ENCODE measurements at places on chromosomes 7 and 10.

GRCh38 chr7:91526404-91526803, 262.2 kb downstream of the FZD1 start:
- no peak for DNase-seq

DNA sequence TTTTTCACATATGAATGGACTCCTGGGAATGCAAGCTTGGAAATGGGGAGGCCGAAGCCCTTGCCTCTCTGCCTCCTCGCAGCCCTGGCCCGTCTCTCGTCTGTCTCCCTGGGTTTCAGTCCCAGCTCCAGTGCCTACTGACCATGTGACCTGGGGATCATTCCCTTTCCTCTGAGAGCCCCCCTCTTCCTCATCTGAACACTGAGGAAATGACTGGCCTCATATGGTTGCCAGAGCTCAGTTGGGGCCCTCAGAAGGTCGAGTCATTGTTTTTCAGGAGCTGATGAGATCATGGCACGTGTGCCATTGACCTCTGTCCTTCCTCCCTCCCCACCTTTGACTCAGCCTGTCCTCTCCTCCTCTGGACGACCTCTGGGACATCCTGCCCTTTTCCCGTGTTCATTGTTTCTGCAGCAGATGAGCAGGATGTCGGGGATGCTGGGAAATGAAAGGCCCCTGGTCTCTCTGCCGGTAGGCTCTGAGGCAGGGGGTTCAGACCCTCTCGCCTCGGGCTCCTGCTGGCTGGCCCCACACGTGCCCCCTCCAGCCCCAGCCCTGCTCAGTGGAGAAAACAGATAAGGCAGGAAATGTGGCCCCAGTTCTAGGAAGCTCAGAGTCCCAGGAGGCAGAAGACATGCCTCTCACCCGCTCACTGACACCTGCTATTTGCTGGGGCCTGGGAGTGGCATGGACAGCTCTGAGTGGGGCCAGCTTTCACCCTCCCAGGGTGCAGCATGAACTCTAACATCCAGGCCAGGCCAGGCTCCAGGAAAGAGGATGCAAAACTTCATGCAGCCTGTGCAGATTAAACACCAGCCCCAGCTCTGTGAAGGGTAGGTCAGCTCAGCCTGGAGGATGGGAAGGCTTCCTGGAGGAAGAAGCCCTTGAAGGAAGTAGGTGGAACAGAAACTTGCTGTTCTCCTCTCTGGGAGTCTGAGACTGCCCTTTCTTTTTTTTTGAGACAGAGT, 8.3 kb upstream of the PPP1R35 start:
- peak; percentile 63 for DNase-seq

GRCh38 chr10:5512881-5513612, 11.7 kb upstream of the CALML3 start:
- DNase-seq: no peak

DNA sequence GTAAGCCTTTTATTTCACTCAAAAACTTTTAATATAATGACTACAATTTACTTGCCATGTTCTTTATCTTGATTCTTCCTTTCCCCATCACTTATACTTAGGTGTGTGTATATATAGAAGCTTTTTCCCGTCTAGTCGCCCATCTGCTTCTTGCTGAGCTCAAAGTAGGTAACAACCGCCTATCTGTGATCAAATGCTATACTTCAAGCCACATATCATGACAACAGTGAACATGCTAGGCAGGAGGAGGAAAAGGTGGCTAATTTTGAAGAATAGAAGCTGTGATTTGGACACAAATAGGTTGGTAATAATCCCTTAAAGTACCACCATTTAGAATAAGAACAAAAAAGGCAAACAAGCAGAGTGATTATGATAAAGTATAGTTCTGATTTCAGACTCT, 367.3 kb upstream of the CHRM2 start:
- no peak for DNase-seq

DNA sequence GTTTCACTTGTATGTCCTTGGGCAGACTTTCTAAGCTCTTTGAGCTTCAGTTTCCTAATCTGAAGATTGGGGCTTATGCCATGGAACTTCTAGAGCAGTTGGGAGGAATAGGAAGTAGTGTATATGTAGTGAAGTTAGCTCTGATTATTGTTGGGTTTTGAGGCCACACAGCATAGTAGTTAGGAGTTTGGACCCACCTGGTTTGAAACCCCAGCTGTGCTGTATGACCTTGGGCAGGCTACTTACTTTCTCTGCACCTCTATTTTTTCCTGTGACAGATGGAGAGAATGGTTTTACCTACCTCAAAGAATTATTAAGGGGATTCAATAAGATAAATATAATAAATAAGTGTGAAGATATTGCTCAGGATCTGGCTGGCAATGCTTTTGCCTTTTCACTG, 61.4 kb upstream of the ADRB1 start:
- no peak for DNase-seq

Measured in hepatocyte (in vitro differentiated cells).